ENCODE measurements at places on chromosomes 2 and 18.

DNA sequence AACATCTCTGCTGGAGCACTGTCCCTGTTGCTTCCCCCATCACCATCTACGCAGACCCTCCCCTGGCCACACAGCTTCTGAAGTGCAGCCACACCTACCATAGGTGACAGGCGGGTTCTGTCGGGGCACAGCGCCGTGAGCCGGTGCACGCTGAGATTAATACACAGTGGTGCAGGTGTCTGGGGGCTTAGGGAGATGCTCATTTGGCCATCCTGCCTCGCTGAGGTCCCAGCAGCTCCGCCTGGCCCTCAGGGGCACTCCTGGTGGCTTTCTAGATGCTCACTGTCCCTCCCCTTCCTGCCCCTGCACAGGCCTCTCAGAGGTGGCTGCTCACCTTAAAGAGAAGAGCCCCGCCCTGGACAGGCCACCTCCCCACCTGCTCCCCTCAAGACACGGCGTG is 18.9 kb upstream of the RPL31 start:
- no peak for DNase-seq

DNA sequence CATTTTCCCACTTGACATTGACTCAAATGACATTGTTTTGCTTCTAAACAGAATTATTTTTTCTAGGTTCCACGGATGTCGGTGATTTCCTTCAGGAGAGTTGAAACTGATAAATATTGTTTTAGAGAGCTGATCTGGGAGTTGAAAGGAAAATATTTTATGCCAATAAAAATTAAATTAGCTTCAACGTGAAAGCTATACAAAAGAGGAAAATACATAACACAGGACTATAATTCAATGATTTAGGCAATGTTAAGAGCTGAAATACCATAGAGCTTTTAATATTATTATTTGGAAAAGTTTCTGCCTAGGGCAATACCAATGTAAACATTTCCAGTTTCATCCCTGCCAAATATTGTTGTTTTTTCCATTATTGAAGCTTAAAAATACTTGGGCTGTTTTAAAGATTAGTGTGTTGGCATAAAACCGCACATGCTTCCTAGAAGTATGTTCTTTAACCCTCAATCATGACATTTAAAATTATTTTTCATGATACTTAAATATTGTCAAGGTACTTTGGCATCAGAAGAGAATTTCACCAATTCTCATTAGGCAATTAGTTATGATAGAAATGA is 18.6 kb upstream of the PDE1A start:
- DNase-seq = no peak

DNA sequence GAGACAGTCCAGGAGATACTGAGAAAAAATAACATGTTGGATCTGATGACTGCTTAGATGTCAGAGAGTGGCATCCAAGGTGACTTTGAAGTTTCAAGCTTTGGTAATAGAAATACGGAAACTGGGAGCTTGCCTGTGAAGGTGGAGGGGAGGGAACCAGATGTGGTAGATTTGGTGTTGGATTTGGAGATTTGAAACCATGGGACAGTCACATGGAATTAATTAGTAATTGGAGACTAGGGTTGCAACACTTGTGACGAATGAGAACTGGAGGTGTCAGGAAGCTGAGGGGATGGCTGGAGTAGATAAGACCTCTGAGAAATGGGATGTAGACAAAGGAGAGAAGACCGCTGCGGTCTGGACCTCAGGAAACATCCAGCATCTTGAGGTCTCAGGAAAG is 46.7 kb downstream of the RPL37A start:
- DNase-seq = peak; percentile 81

DNA sequence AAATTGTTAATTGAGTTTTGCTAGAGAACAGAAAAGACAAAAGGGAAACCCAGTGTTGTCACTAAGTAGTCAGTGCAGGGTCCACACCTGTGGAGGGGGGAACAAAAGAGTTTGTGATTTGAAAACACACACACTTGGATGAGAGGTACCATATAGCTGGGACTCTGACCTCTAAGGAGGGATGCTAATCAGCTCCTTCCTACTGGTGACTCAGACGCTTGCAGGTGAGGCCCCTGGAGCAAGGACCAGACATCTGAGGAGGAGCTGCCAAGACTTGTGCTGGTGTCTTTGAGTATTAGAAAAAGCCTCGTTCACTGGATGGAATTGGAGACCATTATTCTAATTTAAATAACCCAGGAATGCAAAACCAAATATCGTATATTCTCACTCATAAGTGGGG is 146.4 kb upstream of the MAP2 start:
- DNase-seq = no peak

DNA sequence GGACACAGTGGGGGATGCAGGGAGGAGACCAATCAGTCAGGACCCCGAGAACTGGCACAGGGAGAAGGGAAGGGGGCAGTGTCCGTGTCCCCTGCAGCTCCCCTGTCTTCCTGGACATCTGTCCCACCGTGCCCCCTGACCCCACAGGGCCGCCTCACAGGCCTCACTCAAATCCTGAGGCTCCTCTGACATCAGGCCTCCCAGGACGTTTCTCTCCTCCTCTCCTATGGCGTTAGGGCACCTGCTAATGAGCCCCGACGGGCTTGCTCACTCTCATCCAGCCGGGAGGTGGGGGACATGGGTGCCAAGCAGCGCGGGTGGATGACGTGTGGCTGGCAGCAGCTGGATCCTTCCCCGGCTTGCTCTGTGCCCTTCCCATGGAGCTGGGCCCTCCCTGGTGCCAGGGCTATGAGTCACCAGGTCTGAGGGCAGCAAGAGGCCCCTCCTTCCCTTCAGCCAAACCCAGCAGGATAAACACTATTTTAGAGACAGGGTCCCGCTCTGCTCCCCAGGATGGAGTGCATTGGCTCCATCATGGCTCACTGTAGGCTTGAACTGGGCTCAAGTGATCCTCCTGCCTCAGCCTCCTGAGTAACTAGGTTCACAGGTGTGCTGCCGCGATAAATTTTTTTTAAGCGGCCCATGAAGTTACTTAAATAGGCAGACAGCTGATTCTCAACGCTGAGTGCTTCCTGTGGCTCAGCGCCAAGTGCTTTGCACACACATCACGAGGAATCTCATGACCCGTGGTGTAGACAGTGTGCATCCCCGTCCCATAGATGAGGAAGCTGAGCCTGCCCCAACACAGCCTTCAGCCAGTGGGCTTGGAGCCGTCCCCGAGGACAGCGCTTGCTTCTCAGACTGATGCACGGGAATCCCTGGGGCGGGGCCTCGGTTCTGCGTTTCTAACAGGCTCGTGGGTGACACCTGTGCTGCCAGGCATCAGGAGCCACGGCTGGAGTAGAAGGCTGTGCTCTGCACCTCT is 64.5 kb upstream of the HDAC4 start:
- DNase-seq = no peak

DNA sequence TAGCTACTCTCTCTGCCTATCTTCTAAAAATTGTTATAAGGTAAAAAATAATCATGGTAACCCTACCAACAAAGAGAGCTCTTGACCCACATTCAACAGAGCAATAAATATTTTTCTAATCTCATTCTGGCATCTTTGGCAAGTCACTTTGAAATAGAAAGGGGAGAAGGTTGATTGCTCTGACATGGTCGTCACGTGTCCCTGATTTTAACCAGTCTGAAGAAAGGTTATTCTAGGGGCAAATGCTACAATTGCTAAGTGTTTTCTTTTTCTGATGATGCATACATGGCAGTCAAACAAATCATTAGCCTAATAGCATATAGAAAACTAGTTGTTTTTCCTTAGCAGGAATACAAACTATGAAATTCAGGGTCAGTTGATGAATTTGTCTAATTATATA is 153.3 kb upstream of the MAP3K20 start:
- no peak for DNase-seq

DNA sequence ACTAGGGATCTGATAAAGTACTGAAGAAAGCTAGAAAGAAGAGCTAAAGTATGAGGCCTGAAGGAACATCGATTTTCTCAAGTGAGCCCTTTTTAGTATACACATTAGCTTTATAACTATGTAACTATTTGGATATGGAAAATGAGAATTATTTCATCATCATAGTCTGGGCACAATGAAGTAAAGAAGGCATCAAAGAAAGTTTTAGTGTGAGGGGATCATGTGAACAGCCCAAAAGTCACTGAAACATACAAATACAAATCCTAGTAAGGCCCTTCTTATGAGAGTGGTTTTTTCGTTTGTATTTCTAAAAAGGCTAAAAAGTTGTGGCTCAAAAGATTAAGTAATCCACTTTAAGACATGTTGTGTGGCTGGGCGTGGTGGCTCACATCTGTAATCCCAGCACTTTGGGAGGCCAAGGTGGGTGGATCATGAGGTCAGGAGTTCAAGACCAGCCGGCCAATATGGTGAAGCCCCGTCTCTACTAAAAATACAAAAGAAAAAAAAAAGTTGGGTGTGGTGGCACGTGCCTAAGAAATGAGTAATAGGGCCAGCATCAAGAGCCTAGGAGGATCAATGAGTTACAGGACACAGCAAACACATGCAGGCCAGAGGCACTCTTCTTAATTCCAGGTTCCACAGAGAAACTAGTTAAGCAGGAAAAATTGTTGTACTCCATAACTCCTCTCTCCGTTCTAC is 61.9 kb downstream of the PUM2 start:
- DNase-seq = peak; percentile 17

DNA sequence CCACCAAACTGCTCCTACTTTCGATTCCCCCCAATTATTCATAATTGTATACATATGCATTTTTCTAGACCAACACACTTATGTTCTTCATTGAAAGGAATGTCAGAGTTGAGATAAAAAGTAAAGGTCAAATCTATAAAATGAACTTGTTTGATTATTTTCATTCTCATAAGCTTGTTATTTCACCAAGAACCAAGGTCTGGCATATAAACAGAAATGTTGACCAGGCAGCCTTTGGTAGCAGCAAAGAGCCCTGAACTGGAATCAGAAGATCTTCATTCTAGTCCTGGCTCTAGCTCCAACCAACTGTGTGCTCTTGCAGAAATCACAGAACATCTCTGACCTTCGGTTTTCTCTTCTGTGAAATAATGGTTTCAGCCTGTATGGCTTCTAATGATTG is 42.9 kb downstream of the RBKS start:
- DNase-seq = no peak

DNA sequence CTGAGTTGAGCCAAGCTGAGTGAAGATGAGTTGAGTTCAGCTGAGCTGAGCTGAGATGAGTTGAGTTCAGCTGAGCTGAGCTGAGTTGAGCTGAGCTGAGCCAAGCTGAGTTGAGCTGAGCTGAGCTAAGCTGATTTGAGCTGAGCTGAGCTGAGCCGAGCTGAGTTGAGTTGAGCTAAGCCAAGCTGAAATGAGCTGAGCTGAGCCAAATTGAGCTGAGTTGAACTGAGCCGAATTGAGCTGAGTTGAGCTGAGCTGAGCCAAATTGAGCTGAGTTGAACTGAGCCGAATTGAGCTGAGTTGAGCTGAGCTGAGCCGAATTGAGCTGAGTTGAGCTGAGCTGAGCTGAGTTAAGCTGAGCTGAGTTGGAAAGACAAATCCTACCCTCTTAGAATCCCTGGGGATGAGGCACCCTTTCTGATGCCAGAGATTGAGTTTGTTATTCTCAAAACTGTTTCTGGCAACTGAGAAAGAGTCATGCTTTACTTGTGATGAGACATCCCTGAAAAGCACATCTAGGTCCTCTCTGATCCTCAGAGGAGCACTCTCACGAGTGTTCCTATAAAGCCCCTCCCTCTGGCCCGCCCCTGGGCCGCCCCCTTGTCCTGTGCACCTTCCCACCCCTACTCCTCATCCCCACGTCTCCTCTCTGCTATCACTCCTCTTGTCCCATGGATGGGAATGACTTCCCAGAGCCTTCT is 116.5 kb downstream of the MCFD2 start:
- no peak for DNase-seq

GRCh38 chr18:39998317-39998716 is 1956.7 kb upstream of the PIK3C3 start:
- no peak for DNase-seq

DNA sequence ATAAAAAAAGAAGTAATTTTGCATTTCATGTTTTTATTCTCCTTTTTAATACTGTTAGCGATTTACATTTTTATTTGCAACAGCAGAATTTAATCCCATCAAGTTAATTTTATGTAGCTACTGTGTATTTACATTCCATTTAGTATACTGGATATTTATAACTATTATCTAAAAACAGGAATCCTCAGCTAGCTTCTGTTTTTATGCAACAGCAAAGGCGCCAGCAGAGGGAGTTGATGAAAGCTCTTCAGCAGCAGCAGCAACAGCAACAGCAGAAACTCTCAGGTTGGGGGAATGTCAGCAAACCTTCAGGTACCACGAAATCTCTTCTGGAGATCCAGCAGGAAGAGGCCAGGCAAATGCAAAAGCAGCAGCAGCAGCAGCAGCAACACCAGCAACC is 26.2 kb upstream of the SNORC start:
- DNase-seq = no peak

DNA sequence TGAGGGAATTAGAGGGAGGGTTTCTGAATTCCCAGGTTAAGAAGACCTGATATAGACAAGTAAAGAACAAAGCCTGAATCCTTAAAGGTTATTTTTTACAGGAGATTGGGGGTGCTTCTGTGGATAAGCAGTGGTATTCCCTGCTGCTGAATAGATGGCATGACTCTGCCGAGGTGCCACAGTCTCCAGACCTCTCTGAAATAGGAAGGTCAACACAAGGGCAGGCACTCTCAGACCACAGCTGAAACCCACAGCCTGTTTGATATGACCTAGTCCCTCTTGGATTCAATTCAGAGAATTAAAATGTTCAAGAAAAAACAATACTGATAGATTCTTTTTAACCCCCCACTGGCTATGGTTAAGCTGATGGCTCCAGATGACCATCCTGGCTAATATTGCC is 259.3 kb downstream of the PTGR3 start:
- DNase-seq = no peak

- DNase-seq = peak; percentile 92
Measured at GRCh38 chr18:58581265-58581664, 47.6 kb downstream of the ALPK2 start.

DNA sequence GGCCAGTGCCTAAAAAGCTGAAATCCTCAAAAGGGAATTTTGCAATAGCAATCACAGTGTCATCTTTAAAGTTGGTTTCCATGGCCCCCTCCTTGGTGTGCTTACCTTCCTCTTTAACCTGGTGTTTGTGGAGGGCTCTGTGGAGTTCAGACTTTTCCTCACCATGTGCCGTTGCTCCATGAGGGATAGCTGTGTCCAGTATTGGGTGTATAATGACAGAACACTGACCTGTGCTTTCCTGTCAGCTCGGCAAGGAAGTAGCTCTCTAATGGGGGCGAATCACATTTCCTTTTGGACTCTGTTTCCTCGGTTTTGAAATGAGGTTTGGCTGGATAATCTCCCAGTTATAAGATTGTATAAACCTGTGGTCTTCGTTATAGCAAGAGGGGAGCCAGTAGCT is 166.0 kb upstream of the DAPL1 start:
- DNase-seq = no peak

- DNase-seq = no peak
Measured at GRCh38 chr2:238281826-238282480, 6.5 kb downstream of the PER2 start.

GRCh38 chr2:134642938-134643337 is 75.9 kb downstream of the TMEM163 start:
- DNase-seq = no peak

DNA sequence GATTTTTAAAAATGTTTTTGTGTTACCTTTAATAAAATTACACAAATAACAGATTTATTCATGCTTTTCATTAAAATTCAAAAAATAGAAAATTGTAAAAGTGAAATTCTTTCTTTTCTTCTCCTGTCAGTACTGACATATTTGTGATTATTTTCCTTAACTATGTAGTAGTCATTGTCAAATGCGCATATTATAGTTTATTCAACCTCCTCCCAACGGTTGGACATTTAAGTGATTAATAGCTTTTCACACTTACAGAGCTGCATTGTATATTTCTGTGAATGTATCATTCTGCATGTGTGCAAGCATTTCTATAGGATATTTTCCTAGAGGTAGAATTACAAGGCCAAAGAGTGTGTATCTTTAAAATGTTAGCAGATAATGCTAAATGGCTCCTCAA is 259.2 kb downstream of the SH3BP4 start:
- DNase-seq = no peak

GRCh38 chr2:127575185-127575765 is 39.8 kb downstream of the MYO7B start:
- no peak for DNase-seq

Measured in fibroblast of skin of abdomen (primary cell).